ENCODE measurements at places on chromosomes 6 and 20.

- no peak for DNase-seq
Measured at GRCh38 chr20:25037288-25038102, 20.4 kb downstream of the ACSS1 start.

GRCh38 chr6:104601131-104601651 is 258.5 kb downstream of the HACE1 start:
- no peak for DNase-seq

DNA sequence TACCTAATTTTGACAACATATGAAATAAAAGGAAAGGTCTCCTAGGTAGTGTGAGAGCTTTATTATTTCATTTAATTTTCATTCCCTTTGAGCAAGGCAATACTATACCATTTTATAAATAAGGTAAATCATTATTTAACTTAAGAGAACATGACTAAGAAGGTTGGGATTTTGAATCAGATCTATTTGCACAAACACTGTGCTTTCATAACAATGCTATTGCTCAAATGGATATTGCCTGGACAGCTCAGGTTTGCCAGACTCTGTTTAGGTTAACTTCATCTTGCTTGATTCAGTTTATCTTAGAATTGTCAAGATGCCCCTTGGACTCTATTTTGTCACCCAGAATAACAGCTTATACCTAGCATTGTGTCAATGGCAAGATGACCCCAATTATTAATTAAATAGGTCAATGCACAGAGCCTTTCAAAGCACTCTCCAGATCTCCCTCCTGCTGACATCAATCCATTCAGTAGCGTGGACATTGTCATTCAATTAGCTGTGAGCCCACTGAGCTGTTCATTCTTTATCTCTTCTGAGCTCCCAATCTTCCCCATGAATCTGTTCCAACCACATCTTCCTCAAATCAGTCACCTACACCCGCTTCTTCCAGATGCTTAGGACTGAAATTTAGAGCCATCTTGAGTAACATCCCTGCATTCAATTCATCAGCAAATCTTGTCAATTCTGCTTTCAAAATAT is 42.1 kb upstream of the TMEM30A start:
- no peak for DNase-seq

GRCh38 chr6:129777371-129777770 is 67.4 kb upstream of the ARHGAP18 start:
- DNase-seq, result no peak

DNA sequence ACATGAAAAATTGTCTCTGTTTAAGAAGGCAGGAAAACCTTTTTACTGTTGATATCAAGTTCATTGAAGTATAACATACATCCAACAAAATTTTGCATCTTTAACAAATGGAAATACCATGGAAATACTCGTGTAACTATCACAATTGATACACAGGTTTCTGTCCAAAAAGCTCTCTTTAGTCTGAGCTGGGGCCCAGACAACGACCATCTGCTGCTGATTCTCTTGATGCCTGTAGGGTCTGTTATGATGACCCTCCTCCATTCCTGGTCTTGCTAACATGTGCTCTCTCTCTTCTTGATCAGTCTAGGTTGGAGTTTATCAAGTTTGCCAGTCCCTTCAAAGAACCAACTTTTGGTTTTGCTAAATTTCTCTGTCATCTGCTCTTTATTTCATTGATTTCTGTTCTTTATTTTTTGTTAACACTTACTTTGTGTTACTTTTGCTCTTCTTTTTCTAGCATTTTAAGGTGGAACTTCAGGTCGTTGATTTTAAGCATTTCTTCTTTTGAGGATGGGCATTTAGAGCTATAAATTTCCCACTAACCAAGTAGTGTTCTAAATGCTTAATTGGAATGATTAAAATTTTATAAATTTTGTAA is 116.8 kb downstream of the PSMB1 start:
- no peak for DNase-seq

DNA sequence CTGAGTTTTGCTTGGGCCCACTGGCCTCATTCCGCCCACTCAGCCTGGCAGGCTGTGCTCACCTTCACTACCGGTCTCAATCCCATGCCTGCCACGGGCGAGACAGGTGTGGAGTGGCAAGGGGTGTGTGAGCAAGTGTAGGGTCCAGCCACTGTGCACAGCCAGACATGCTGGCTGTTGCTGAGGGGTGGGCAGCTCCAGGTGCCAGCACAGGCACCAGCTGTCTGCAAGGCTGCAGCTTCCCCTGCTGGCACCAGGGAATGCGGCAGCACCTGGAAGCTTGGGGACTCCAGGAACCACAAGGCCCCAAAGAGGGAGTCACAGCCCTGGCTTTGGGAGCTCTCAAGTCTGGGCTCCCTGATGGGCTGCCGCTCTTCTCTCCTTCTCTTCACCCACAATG is 372.7 kb downstream of the CBLN4 start:
- no peak for DNase-seq

GRCh38 chr6:63644668-63645326 is 9.2 kb downstream of the PHF3 start:
- DNase-seq, result no peak

DNA sequence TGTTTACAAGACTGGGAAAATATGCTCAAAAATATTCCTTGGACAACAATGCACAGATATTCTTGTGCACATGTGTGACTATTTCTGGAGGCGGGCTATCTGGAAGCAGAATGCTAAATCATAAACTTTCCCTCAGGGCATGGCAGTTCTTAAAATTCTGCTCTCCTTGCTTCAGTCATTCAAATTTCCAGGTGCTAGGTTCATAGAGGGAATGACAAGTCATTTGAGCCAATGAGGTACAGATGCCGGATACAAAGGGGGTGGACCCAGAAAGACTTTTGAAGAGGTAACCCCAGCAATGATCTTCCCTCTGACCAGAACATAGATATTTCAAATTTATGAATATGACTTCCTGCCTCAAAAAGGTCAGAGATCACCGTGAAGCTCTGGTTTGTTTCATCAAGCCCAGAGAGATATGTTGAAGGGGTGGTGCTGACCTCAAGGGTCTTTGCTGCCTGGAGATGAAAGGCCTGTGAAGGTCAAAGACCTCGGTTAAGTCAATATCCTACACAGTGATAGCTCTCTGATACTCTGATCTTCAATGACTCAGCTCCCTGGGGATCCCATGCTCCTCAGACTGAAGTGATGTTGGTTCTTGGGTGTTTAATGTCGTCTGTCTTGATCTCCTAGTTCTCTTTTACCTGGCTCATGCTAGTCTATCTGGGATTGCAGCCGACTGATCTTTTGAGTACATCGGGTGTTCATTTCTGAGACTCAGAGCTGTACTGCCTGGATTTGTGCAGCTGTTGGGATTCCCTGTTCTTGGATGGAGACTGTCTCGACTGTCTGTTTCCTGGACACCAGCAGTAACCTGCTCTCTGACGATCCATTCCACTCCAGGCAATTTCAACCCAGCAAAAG is 47.5 kb upstream of the TSHZ2 start:
- no peak for DNase-seq

DNA sequence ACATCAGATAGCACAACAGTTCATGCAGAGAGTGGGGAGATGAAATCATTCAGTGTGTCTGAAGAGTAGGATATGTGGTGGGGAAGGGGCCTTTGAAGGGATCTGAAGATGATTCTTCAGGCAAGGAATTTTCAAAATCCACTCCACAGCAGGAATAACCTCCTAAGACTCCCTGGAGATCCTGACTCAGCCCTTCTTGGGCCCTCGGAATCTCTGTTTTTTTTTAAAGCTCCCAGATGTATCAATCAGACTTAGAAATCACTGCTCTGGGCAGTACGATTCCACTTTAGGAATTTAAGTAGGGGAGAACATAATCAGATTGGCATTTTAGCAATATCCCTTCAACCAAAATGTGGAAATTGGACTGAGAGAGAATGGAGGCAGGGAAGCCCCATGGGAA is 55.5 kb downstream of the RIOK1 start:
- no peak for DNase-seq

- no peak for DNase-seq
Measured at GRCh38 chr6:42522942-42523814, 40.7 kb upstream of the UBR2 start.

DNA sequence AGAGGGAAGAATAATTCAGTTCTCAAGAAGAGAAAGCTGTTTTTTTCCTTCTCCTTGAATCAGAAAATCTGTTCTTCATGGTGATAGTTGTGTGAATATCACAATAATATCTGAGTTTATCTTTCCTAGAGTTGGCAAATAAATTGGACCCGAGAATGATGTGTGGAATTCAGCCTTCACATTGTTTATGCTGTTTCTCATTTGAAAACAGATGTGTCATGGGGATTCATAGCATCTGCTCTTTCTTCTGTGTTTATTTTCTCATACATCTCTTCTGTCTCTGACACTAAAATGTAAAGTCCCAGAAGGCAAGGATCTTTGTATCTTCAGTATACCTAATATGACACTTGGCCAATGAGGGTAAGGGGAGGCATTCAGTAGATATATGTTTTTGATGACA is 103.6 kb upstream of the SGK1 start:
- DNase-seq, result no peak

- DNase-seq, result no peak
Measured at GRCh38 chr20:59835448-59836395, 97.7 kb downstream of the SYCP2 start.

DNA sequence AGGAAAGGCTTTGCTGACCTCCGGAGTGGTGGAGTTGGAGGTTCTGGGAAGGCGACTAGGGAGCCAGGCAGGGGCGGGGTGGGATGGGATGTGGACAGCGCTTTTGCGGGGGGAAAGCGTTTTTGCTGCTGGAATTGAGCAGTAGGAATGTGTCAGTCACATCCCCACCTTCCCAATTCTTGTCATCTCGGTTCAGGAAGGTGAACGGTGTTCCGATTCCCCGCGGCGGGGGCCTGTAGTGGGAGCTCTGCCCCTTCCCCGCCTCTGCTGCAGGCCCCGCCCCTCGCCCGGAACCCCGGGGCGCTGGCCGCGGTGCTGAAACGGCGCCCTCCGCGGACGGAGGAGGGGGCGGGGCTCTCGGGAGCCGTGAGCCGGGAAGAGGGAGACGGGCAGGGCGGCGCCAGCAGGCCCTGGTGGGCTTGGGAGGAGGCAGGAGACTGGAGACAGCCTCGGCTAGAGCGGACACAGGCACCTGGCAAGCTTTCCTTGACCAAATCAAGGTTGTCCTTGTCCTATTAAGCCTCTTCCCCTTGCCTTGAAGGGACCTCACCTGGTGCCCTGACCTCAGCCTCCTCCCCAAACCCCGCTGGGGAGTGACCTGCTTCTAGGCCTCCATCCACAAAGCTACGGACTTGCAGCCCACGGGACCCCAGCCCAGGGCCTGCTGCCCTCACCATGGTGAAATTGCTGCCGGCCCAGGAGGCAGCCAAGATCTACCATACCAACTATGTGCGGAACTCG is at the start of gene LHFPL5:
TSS of gene LHFPL5 (plus strand) at position 357 of the 741 bp plus-strand sequence. CDS start at position 676, 319 bp downstream.
- DNase-seq, result peak; percentile 82

DNA sequence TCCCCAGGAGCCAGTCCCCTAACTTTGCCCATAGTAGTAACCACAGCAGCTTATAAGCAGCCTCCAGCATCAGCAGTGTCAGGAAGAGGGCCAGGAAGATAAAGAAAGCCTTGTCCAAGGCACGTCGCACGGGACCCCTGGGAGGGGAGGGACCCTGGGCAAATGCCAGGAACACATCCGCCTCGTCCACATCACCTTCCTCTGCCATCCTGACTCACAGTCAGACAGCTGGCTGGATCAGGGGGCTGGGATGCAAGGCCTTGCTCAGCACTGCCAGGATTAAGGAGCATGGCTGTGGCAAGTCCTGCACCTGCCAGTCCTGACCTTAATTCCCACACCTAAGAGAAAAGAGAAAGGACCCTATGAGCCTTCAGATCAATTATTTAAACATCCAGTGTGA is 11.5 kb upstream of the ZBTB22 start:
- no peak for DNase-seq

GRCh38 chr6:80183019-80183795 is 76.7 kb downstream of the BCKDHB start:
- DNase-seq, result no peak

GRCh38 chr6:13681305-13682061 is 30.2 kb downstream of the RANBP9 start:
- no peak for DNase-seq

DNA sequence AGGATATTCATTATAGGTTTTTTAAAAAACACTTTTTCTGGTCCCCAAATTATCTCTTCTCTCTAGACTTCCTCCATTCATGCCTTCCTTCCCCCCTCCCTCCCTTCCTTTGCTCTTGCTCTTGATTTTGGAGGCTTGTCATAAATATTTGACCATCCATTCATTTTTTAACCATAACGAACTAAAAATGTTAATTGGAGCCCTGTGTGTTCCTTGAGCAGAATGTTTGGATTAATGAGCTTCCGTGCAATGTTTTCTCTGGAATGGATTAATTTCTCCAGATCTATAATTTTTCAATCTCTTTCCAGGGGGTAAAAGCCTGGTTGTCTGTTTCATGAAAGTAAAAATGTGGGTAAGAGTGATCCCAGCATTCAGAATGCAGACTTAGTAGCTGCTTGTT is 155.5 kb downstream of the ESR1 start:
- no peak for DNase-seq

DNA sequence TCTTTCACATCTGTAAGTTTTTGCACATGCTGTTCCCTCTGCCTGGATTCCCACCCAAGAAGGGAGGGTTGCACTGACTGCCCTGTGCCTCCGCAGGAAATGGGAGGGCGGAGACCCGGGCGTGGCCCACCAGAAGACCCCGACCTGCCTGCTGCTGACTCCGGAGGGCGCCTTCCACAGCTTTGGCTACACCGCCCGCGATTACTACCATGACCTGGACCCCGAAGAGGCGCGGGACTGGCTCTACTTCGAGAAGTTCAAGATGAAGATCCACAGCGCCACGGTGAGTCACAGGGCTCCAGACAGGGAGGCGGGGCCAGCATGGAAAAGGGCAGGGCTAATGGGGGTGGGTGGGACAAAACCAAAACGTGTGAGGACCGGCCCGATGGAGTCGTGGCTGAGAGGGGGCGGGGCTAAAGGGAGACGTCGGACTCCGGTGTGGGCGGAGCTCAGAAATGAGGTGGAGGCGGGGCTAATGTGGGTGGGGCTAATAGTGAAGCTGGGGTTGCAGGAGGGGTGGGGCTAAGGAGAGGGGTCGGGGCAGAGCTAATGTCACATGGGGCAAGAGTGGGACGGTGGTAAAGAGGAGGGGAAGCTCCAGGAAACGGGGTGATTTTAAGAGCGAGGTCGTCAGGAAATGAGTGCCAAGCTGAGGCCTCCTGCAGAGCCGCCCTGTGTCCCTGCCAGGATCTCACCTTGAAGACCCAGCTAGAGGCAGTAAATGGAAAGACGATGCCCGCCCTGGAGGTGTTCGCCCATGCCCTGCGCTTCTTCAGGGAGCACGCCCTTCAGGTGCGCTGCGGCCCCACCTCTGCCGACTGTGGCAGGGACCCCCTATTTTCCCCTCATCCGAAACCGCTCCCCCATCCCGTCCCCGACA is 12.6 kb downstream of the HSPA12B start:
- DNase-seq, result no peak

DNA sequence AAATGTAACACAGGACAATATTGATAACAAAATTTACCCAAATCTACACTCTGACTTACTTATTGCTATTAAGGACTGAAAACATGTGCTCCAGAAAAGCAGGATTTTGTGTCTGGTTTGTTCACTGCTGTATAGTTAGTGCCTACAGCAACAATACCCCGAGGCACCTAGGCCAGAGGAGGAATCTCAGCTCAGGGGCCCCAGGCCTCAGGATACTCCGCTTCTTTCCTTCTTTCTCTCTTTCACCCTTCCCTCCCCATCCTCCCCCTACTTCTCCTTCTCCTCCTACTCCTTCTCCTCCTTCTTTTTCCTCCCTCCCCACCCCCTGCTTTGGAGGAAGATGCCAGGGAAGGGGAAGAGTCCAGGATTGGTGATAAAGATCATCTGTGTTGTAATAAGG is 985 bp upstream of the VNN2 start:
- DNase-seq, result no peak

- DNase-seq, result no peak
Measured at GRCh38 chr6:79073888-79074287, 4.2 kb downstream of the PHIP start.
